ENCODE measurements at places on chromosomes 7 and 10. TPM values are rescaled to one million over a fixed set of nuclear protein-coding genes. Genes with fewer than 3 reads are reported as not detected.
A peak's percentile ranks its signal among the peaks of the same experiment; 100 is the strongest.

ABCB4 gene
- total RNA-seq, result not detected

PVRIG gene
- total RNA-seq, result not detected

SSC4D gene
- 1.7 TPM for total RNA-seq

MMD2 gene
- total RNA-seq, result not detected

MSS51 gene
- 2.7 TPM for total RNA-seq

CLRN3 gene
- not detected for total RNA-seq

FFAR4 gene
- total RNA-seq, result 13.7 TPM

CREB3L2 gene
- total RNA-seq, result 48.9 TPM

ELFN1 gene
- 1.4 TPM for total RNA-seq

DNA sequence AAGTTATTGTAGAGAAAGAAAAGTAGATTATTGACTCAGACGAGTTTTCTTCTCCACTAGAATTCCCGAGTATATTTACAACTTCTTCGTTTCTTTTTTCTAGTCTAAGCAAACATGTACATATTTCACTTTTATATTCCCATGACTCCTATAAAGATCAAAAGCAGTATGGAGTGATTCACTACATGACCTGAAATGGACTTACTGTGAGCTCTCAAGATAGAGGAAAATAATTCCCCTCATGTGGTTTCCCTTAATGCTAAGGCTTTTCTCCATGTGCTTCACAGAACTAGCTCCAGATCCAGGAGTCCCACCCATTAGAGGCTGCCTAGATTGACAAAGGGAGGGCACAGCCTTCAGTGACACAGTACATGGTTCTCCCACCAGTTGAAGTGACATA is 823.1 kb upstream of the LRRTM3 start:
- no peaks in the 10 kb centered on the region for H3K36me3 ChIP-seq
- H3K4me3 ChIP-seq, result no peak overlapping the region
- no peaks in the 10 kb centered on the region for H3K27me3 ChIP-seq
- no peak overlapping the region for H3K27ac ChIP-seq

DNA sequence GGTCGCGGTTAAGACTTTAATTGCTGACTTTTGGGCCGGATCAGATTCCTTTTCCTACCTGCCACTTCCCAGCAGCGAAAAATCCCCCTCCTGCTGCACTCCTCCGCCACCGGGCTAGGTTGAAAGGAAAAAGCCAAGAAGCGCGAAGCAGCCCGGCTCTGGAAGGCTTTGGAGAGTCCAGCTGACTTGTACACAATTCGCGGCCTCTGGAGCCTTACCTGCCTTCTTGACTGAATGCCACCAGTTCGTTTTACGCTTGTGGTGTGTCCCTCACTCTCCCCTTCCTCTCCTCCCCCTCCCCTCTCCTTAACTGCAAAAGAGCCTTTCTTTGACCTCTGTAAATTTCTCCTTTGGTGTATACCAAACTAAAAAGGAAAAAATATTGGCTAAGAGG is 2.7 kb upstream of the FEZF1 start:
- H3K4me3 ChIP-seq, result no peak overlapping the region
- DNase-seq, result no peak
- H3K4me1 ChIP-seq, result peaks cover 28% of the 10 kb centered on the region
- no peak overlapping the region for H3K27ac ChIP-seq
- no peaks in the 10 kb centered on the region for H3K36me3 ChIP-seq

DNA sequence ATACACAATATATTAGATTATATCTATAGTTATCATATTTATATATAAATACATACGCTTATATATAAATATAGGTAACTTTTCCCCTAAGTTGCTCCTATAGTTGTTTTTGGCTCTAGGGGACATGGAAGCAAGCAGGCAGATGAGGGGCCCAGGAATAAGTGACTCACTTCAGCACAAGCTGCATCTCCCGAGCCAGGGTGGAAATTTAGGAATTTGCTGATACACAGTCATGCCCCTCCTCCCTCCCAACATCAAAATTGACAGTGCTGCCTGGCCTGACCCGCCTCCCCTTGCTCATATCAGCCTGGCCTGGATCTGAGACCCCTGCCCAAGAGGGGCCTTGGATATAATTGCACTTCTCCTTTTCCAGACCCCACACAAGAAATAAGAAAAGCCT is 33.8 kb downstream of the MKI67 start:
- no peak for DNase-seq
- no peak overlapping the region for H3K4me3 ChIP-seq
- no peaks in the 10 kb centered on the region for H3K36me3 ChIP-seq
- H3K27me3 ChIP-seq, result no peaks in the 10 kb centered on the region

DNA sequence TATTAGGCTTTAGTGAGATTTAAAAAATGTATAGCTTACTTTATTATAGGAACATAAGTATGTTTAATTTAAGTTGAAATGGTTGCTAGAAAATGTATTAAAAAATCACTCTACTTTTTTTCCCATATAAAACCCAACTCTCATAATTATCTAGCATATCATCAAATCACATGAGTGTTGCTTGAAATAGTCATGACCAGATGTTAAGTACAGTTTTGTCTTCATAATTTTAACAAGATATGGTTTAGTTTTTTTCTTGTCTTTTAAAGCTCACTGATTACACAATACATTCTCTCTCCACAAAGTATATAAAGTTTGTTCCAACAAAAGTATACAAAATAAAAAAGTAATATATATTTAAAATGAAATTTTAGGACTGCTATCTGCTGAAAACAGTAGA is 82.8 kb downstream of the HGF start:
- no peaks in the 10 kb centered on the region for H3K36me3 ChIP-seq
- H3K27me3 ChIP-seq, result no peaks in the 10 kb centered on the region
- no peak overlapping the region for H3K27ac ChIP-seq
- DNase-seq, result no peak

GRCh38 chr10:6721964-6722615 is 142.0 kb upstream of the PRKCQ start:
- H3K27me3 ChIP-seq, result peaks cover 3% of the 10 kb centered on the region
- no peak overlapping the region for H3K27ac ChIP-seq
- no peak overlapping the region for H3K4me3 ChIP-seq
- no peaks in the 10 kb centered on the region for H3K36me3 ChIP-seq
- H3K4me1 ChIP-seq, result no peaks in the 10 kb centered on the region

GRCh38 chr7:51315393-51316261 is 982 bp downstream of the COBL start:
- DNase-seq, result peak; percentile 56
- H3K4me1 ChIP-seq, result peaks cover 8% of the 10 kb centered on the region
- H3K27ac ChIP-seq, result peak overlapping the region; percentile 88
- peaks cover 29% of the 10 kb centered on the region for H3K27me3 ChIP-seq
- no peaks in the 10 kb centered on the region for H3K36me3 ChIP-seq
- peak overlapping the region; percentile 66 for H3K4me3 ChIP-seq

GRCh38 chr10:24448351-24448999 is 239.5 kb downstream of the KIAA1217 start:
- H3K4me1 ChIP-seq, result peaks cover 20% of the 10 kb centered on the region
- no peak for DNase-seq
- H3K27ac ChIP-seq, result no peak overlapping the region

DNA sequence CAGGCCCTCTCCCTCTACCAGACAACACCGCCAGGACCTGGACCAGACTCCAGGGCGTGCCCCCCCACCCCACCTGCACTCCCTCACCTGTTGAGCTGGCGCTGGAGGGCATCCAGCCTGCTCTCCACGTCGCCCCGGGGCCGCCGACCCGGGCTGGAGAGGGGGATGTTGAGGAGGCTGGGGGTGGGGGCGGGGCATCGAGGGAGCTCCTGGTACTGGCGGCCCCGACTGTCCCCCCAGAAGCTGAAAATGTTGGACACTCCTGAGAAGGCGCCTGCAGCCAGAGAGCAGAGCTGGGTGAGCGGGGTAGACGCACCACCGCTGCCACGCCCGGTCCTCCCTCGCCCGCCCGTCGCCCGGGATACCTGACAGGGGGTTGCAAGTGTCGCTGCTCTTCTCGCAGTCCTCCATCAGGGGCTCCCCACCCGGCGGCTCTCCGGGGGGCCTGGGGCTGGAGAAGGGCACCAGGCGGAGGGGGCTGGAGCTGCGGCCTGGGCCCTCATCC is 30.8 kb downstream of the KCNH2 start:
- peaks cover 28% of the 10 kb centered on the region for H3K27me3 ChIP-seq
- H3K4me3 ChIP-seq, result no peak overlapping the region
- no peak overlapping the region for H3K27ac ChIP-seq
- H3K36me3 ChIP-seq, result no peaks in the 10 kb centered on the region
- peak; percentile 42 for DNase-seq
- no peaks in the 10 kb centered on the region for H3K4me1 ChIP-seq

- H3K4me3 ChIP-seq, result no peak overlapping the region
- H3K27me3 ChIP-seq, result no peaks in the 10 kb centered on the region
- no peak overlapping the region for H3K27ac ChIP-seq
- no peak for DNase-seq
- H3K4me1 ChIP-seq, result no peaks in the 10 kb centered on the region
These were observed 17.7 kb downstream of the CACNB2 start for GRCh38 chr10:18157881-18158280.

DNA sequence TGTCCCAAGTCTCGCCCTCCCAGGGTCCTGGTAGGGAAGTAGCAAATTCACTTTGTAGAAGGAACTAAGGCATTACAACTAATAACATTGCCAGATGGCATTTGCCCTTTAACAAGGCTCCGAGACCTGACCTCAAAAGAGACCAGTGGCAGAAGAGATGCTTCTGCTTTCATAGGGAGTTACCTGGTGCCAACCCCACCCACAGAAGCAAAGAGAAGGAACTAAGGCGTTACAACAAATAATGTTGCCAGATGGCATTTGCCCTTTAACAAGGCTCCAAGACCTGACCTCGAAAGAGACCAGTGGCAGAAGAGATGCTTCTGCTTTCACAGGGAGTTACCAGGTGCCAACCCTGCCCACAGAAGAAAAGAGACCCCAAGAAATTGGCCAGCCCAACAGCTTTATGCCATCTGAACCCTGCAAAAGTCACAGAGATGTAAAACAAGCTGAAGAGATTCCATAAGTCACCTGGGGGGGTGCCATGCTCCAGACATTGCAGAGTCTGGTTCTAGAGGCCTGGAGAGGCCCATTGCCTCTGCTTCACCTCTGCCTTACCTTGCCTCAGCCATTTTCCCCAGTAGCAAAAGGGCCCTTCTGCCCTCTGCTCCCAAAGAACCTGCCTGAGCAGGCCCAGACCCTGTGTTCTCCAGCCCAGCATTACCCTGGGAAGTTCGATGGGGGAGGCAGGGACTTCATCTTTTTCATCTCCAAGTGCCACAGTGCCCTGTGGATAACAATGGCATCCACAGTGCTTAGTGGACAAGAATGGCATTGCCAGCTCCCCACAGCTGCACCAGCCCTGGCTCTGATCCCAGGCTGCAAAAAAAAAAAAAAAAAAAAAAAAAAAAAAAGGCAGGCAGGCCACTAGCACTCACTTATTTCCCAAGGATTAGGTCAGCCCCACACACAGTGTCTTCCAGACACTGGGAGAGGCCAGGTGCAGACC is 179.5 kb upstream of the PLXNA4 start:
- no peaks in the 10 kb centered on the region for H3K4me1 ChIP-seq
- no peaks in the 10 kb centered on the region for H3K27me3 ChIP-seq
- no peaks in the 10 kb centered on the region for H3K36me3 ChIP-seq

DNA sequence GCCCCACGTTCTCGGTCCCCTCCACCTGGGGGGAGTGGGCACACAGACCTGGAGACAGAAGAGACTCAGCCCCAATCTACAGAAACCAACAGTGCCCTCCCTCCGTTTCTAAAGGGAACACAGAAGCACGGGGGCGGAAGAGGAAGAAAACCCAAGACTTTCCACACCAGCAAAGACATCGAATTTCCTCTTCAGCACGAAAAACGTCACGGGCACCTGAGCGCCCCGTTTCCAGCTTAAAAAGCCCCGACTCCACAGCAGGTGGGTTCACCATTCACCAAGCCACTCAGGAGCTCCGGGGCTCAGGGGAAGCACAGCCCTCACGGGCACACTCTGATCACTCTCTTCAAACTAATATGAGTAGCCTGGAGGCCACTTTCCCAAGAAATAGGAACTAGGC is 19.6 kb downstream of the NUDT1 start:
- DNase-seq, result peak; percentile 43
- H3K4me1 ChIP-seq, result no peaks in the 10 kb centered on the region
- no peak overlapping the region for H3K4me3 ChIP-seq
- H3K27me3 ChIP-seq, result no peaks in the 10 kb centered on the region

DNA sequence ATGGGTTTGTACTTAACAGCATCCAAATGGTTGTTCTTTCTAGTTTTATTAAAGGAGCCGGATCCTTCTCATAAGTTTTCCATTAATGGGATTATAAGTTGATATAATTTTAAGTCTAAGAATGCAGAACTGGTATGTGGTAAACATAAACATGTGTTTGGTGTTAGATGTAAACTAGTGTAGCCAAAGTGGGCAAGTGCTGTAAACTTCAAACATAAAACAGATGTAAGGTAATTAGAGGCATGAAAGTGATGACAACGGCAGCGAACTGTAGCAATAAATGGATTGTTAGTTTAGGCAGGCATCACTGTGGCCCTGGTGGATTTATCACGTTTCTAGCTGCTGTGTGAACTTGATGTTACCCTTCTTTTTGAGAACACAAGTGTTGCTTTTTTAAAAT is 37.9 kb downstream of the BAMBI start:
- no peak overlapping the region for H3K27ac ChIP-seq
- no peak for DNase-seq
- H3K4me1 ChIP-seq, result no peaks in the 10 kb centered on the region
- H3K27me3 ChIP-seq, result no peaks in the 10 kb centered on the region
- H3K4me3 ChIP-seq, result no peak overlapping the region
- no peaks in the 10 kb centered on the region for H3K36me3 ChIP-seq

GRCh38 chr10:111516144-111516543 is 439.3 kb downstream of the ADRA2A start:
- DNase-seq, result no peak
- no peaks in the 10 kb centered on the region for H3K27me3 ChIP-seq
- no peaks in the 10 kb centered on the region for H3K4me1 ChIP-seq
- no peak overlapping the region for H3K27ac ChIP-seq
- H3K4me3 ChIP-seq, result no peak overlapping the region
- H3K36me3 ChIP-seq, result no peaks in the 10 kb centered on the region

- H3K27ac ChIP-seq, result no peak overlapping the region
- no peak for DNase-seq
- no peak overlapping the region for H3K4me3 ChIP-seq
- H3K4me1 ChIP-seq, result no peaks in the 10 kb centered on the region
These were observed 305.8 kb downstream of the KIF20B start for GRCh38 chr10:90007226-90007625.

DNA sequence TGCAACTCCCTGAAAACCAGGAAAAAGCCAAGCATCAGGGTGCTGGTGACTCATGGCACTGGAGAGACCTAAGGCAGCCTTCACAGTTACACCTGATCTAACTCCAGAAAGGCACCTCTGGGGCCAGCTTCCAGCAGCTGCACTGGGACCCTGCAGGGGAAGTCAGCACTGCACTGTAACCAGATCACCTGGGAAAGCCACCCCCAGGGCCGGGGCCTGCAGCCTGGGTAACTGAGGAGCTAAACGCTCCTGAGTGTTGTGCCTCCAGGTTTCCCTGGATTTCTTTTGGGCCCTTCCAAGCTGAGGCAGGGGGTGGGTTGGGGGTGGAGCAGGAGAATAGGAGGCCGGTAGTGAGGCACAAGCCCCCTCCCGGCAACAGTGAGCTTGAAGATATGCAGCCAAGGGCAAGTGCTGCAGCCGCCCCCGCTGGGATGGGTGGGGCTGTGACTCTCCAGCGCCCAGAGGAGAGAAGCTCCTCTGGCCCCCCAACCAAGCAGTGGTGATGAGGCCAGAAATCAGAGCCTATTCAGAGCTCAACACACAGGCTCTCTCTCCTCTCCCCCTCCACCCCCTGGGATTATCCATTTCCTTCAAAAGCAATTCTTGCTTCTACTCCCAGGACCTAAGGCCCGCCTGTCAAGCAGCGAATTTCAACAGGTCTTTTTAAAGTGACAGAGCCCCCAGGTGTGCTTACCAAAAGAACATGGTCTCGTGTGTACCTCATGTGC is 2.6 kb downstream of the CXCL12 start:
- peaks cover 41% of the 10 kb centered on the region for H3K27me3 ChIP-seq
- peaks cover 7% of the 10 kb centered on the region for H3K4me1 ChIP-seq
- H3K36me3 ChIP-seq, result peaks cover 4% of the 10 kb centered on the region
- peak overlapping the region; percentile 63 for H3K4me3 ChIP-seq
- no peak for DNase-seq
- H3K27ac ChIP-seq, result no peak overlapping the region

All from lower lobe of right lung (tissue), 2 donors.